ENCODE measurements at places on chromosomes 5 and 9.

GRCh38 chr5:139138809-139139208 lies 59.4 kb downstream of the SIL1 start:
- no peak for DNase-seq

GRCh38 chr5:68445257-68446069 lies 229.9 kb downstream of the PIK3R1 start:
- no peak for DNase-seq

DNA sequence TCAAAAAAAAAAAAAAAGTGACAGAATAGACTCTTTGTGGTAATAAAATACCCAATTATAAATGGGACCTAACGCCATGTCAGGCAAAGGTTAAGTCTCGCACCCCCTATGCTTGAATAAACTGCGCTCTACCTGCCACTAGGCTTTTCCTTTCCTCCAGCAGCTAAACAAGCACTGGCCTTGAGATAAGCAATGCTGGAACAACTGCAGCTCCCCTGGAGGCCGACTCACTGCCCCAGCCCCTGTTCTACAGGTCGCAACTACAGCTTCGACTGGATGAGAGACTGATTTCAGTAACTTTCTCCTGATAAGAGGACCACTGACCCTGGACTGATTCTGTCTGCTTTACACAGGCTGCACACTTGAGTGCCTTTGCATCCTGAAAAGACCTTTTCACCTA lies 210.2 kb downstream of the HSPA4 start:
- DNase-seq, result no peak

- DNase-seq, result no peak
These were observed 89.0 kb downstream of the DCP2 start for GRCh38 chr5:113065626-113066025.

DNA sequence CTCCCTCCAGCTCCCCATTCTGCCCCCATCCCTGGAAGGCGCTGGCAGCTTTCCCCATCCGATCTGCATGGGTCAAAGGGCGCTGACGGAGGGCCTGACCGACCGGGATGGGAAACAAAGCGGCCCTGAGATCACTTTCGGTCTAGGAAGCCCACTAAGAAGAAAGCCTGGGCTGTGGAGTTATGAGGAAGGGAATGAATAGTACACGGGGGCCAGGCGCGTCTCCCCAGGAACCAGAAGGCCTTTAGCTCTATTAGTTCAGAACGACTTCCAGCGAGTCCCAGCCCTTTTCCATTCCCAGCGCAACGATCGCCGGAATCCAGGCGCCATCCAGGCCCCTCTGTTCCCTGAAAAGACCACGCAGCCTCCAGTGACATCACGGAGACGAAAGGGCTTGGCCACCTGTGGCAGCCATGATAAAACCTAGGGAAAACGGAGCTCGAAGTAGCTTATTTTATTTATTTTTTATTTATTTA lies 70.1 kb upstream of the CCDC180 start:
- no peak for DNase-seq

DNA sequence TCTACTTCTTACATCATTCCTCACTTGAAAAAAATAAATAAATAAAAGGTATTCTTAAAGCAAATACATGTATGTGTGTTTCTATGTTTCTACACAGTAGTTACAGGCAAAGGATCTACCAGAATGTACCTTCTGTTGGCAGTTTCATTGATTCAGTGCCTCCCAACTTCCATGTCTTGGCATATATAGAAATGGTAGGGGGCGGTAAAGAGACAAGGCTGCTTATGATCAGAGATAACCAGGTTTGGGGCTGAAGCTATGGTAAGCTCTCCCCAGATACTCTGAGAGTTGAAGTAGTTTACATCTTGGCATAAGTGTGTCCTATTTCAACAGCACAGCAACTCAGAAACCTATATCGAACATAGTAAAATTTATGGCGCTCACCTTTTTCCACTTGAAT lies 1075.4 kb upstream of the C9orf72 start:
- no peak for DNase-seq

DNA sequence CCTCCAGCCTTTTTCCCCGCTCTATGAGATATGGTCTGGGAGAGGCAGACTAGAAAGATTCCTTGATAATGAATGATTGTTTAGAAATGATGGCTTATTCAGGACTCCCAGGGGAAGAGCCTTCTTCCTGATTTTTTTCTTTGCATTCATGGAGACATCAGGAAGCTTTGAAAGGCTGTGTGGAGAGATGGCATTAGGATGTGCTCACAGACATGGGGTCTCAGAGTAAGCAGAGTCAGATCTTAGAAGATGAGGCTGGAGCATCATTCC lies 37.1 kb downstream of the PPARGC1B start:
- DNase-seq, result no peak

DNA sequence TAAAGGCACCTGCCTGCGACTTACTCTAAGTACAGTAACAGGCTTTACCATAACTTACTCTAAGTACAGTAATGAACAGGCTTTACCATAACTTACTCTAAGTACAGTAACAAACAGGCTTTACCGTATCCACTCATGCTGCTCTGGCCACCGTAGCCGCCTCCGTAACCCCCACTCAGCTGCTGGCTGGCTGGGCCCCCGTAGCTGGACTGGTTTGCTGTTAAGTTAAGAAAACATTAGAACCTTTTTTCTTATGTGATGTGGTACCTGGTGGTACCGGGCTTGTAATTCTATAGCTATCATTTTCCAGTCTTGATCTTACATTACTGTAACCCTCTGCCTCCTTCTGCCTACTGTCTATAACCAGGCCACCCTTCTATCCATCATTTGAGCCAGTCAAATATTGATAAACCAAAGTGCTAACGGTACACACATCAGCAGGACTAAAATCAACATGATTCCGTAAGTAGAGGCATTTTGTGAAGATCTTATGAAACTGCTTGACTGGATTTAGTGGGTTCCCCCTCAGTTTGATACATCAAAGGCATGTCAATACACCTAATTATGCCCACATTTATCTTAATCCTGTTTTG lies 7.4 kb downstream of the HNRNPH1 start:
- DNase-seq, result no peak

GRCh38 chr9:81686614-81687520 lies 2.5 kb downstream of the TLE1 start:
- DNase-seq, result peak; percentile 62

GRCh38 chr5:179817890-179818745 lies 2.6 kb upstream of the SQSTM1 start:
- DNase-seq, result no peak

DNA sequence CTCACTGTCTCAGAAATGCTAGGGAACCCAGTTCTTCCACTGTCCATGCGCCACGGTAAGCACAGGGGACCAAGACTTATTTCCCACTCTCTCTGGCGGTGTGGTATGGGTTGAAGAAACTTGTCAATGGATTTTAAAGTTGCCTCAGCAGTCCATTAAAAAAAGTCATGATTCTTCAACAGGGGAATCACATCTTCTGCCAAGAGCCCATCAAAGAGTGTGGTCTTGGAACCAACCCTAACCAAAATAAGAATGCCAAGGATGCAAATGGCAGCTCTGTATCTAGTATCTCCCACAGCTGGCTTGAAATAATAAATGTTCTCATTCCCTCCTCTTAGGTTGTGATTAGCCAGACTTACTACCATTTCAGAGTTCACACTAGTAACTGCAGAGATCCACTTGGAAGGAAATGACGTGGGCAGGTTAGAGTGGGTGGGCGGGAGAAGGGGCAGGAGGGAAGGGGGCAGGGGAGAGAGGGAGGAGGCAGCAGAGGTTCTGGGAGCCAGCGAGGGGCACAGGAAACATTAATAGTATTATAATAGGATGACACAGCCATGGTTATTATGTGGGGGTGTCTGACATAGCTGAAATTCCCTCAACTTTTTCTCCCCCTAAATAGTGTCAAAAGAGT lies 17.6 kb downstream of the PTCH1 start:
- DNase-seq, result no peak

DNA sequence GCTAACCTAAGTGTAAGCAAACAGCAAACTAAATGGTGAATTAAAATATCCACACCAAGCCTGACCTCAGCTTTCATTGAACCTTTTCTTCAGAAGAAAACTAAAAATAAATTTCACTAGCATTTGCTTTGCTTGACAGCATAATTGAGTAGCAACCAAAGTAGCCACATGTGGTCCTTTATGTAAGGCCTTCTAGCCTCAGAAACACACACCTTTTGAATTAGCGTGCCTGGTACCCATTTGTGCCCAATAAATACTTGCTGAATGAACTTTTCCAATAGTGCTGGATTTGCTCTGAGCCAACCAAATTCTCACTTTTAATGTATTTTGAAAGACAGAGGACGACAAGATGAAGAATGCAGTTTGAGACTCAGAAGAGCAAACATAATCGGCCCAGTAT lies 2.1 kb upstream of the NIPBL start:
- DNase-seq, result no peak

DNA sequence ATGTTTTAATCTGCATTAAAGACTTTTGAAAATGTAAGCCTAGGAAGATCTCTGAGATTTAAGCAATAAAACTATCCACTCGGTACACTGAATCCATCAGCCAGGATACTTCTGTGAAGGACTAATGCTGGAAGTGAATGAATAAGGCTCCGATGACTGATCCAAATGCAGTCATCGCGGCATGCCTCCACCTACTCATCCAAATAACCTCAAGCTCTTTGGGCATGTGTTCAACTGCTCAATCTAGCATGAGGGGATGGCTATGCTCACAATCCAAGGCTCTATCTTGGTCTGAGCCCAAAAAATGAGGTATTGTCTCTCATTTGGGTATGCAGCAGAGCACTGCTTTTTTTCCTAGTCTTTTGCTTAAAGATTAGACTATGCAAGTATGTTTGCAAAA lies 19.2 kb downstream of the MARCHF3 start:
- DNase-seq, result peak; percentile 20

DNA sequence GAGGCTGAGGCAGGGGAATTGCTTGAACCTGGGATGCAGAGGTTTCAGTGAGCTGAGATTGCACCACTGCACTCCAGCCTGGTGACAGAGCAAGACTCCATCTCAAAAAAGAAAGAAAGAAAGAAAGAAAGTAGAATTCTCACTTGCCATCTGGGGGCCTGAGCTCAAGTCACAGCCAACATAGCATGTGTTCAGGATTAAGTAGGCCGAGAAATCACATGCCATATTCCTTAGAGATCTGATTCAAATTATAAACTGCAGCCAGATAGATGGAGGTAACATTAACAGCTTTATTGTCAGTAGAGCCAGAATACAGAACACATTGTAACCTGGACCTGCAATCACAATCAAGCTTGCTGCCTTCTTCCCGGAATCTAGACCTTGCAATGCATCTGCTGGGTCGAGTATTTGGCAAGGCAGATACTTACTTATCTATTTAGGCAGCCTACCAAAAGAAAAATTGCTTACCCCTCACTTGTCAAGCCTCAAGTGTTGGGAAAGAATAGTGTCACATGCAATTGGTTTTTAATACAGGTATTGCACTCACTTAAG lies 173.7 kb downstream of the CPLANE1 start:
- DNase-seq, result no peak

- no peak for DNase-seq
These were observed 6.4 kb downstream of the NOP16 start for GRCh38 chr5:176381979-176382378.

DNA sequence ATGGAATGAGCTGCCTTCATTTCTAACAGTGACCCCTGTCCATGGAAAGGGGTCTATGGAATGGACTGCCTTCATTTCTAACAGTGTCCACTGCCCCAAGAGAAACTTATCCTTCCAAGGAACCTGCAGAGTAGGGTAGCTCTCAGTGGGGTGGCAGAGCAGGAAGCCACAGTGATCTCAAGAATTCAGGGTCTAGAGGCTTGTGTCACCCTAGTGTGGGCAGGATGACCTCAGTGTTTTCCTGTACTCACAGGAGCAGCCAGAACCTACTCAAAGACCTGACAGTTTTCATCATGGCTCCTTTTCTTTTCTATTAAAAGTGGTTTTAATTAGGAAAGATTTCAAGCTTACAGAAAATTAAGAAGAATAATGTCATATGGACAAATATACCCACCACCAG lies 27.5 kb downstream of the SEC61B start:
- peak; percentile 66 for DNase-seq

- DNase-seq, result no peak
These were observed 5.2 kb downstream of the HAPLN1 start for GRCh38 chr5:83715236-83716065.

DNA sequence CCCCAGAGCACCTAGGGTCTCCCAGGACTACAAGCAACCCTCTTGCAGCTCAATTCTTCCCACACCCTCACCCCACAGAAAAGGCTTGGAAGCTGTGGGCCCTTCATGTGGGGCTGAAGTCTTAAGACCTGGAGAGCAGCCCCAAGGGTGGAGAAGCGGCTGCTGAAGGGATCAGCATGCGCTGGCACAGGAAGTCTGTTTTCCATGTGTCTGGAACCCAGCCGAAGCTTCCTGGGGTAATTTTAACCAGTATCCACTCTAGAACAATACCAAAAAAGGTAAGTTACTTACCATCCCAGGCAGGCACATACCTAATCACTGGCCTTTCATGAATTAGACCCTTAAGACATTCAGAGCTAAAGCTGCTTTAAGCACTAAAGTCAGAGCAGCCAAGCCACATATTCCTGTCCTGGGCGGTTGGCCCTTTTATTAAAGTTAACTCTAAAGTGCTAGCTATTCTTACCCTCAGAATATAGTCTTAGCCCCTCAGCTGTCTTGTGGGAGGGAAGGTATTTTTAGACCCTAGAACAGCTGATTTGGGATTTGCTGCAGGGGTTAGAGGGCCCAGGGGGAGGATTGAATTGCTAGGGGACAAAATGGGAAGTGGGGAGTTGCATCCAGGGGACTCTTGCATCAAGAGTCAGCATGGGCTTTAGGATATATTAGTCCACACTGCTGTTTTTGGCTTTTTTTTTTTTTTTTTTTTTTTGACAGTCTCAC lies 6.9 kb downstream of the IL17B start:
- peak; percentile 46 for DNase-seq

GRCh38 chr5:171437286-171437821 lies 17.9 kb downstream of the FGF18 start:
- DNase-seq, result no peak

DNA sequence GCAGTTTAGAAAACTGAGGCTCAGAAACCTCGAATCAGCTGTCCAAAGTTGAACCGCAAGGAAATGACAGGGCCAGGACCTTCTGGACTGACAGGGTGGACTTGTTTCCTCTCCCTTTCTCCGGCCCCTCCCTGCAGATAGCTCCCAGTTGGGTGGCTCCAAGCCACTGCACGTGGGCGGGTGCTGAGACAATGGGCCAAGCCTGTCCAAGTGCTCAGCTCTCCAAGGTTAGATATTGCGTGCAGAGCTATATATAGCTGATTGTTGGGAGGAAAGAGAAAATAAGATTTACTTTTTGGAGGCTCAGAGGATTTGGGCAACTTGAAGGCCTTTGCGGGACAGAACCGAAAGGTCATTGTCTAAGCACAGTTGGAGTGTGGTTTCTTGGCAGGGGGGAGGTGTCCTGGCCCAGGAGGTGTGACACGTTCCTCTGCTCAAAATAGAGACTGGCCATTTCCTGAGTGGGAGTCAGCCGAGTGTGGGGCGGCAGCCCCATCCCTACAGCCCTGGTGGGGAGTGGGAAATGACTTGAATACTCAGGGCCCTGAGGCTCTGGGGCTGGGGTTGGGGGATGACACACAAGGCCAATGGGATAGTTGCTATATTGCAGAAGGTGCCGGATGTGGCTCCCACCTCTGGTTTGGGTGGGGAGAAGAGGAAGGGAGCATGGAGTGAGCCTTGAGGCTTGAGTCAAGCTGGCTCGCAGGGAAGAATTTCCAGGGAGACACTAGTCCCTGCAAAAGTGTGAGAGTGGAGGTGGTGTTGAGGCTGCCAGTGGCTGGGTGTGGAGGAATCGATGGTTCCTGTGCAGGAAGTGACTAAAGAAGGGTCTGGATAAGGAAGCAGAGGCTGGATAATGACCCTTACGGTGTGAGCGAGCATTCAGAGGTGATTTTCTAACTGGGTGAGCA lies 44.4 kb upstream of the SMAD5 start:
- no peak for DNase-seq

- DNase-seq, result no peak
These were observed 6.2 kb upstream of the TCERG1 start for GRCh38 chr5:146440870-146441495.

GRCh38 chr5:10912435-10912834 lies 151.4 kb upstream of the DAP start:
- no peak for DNase-seq

Data from suppressor macrophage (primary cell).